T-helper 2 cell treated with Interferon-gamma antibody and Interleukin-4, amounts not matched to agents 5 μg/mL and 100 μg/mL, for 36 hours (primary cell): ENCODE measurements at places on chromosomes 7 and 10.

GRCh38 chr10:15141136-15142054 is 27.1 kb downstream of the NMT2 start:
- peak; percentile 68 for DNase-seq

DNA sequence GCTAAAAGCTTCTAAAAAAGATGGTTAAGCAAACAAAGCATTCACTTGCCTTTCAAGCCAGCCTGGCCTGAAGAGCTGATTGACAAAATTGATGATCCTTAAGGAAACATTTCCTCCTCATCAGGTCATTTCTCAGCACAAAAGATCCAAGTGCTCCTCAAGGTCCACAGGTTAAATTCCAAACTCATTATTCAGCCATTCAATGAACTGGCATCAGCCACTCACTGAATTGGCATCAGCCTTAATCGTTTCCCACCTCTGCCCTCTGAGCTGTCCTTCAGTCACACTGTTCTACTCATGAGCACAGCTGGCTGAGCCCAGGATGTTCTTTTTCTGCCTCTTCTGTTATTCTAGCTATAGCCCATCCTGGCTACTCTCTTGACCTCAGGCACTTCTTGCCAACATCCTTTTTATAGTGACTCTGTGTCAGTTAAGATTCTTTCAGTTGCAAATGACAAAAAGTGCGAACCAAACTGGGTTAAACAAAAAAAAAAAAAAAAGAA is 147.5 kb downstream of the RAB11FIP2 start:
- DNase-seq: no peak

GRCh38 chr7:38704041-38704547 is 72.9 kb upstream of the AMPH start:
- no peak for DNase-seq

DNA sequence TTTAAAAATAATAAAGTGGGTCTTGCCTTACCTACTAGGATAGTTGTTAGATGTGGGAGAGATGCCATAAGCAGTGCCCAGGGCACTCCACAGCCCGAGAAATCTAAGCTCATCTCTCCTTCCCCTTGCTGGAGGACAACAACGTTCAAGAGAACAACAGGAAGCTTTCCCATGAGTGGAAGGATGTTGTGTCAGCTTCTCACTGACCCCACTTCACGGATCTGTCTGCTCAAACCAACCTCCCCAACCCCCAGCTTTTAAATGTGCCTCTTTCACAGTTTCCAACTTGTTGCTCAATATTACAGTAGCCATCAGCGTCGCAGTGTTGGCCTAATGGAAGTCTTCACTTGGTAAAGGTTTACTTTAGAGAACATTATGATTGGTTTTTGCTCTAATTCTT is 72.1 kb downstream of the PTPRE start:
- no peak for DNase-seq

GRCh38 chr7:104415700-104416099 is 87.3 kb downstream of the LHFPL3 start:
- DNase-seq: no peak

DNA sequence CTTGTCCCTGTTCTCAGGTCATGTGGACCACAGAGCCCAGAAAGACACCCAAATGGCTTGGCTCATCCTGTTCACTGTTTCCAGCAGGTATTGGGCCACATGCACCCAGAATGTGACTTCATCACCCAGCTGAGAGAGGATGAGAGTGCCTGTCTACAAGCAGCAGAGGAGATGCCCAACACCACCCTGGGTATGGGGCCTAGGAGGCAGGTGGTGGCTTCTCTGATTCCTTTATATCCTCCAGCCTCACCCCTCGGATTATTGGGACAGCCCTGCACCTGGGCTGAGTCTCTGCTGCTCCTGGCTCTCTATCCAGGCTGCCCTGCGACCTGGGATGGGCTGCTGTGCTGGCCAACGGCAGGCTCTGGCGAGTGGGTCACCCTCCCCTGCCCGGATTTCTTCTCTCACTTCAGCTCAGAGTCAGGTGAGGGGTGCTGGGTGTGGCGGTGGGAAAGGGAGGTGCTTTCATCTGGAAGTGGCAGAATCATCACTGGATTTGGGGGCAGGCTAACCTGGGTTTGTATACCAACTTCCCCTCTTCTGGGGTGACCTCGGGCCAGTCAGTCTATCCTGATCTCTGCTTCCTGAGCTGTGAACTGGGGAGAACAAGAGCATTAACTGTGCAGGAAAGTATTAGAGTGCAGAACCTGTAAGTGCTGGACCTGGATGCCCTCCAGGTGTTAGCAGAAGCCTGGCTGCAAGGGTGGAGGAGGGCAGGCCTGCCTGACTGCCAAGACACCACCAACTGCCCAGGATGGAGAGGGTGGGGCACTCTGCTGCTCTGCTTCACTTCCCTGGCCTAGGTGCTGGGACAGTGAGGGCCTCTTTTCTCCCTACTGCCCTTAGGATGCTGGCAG is 5.2 kb downstream of the GHRHR start:
- DNase-seq: no peak

GRCh38 chr7:102063690-102064180 is 222.9 kb upstream of the SH2B2 start:
- no peak for DNase-seq

DNA sequence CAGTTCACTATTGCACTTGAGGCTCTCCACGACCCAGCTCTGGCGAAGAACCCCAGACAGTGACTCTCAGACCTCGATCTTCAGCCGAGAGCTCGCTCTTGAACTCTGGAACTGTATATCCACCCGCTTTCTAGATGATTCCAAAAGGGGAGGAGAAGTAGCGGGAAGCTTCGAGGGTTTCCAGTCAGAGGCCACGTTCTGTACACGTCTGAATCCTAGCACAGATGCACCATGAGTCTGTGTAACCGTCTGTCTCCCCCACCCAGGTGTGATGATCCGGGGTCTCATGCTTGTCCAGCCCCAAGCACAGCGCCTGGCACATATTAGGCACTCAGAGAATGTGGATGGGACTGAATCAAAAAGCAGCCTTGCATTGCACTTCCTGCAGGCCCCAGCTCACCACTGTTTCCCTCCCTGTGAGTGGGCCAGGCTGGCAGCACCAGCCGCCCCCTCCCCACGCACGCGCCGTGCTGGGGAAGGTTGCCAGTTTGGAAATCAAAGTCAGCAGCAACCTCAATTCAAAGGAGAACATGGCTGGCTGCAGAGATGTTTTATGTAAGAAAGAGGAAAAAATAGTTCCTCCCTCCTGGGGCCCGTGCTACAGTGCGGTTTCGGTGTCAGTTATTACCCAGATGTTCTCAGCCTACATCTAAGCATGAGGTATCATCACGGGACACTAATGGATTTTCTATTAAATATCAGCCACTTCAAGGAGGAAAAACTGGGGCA is 5.7 kb downstream of the GRID2IP start:
- DNase-seq: no peak

GRCh38 chr7:158458096-158458495 is 129.5 kb downstream of the PTPRN2 start:
- DNase-seq: no peak

DNA sequence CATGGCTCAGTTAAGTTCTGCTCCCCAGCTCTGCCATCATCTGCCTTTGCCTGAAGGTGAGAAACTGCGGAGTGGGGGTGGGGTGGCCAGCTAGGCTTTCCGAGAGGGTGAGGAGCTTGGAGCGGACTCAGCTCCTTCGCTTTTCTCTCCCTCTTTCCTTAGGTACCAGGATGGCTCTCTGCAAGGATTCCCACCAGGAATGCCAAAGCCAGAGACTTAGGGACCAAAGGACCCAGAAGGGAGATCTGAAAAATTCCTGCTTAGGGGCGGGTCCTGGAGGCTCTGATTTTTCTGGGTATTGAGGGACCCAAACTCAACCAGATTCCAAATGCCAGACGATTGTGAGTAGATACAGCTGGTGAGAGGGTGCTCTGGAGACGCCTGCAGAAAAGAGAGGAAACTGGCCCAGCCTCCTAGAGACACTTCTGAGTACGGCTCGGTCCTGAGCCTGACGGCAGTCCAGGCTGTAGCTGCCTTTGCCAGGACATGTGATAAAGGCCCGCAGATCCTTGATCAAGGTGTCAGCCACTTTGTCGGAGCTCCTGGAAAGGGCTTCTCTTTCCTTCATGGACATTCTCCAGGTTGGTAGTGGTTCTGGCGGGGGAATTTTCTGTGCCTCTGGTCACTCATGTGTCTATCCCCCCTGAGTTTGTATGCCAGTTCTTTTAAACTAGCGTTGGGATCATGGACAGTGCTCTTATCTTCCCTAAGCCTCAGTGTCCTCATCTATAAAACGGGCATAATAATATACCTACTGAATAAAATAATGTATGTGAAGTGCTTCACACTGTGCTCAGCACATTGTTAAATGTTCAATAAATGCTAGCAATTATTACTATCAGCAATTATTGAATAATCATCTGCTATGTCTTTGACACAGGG is 42.5 kb upstream of the BTRC start:
- DNase-seq: no peak

GRCh38 chr10:17523917-17524316 is 69.5 kb upstream of the ST8SIA6 start:
- no peak for DNase-seq

GRCh38 chr7:23096518-23097290 is 8.9 kb upstream of the KLHL7 start:
- no peak for DNase-seq

DNA sequence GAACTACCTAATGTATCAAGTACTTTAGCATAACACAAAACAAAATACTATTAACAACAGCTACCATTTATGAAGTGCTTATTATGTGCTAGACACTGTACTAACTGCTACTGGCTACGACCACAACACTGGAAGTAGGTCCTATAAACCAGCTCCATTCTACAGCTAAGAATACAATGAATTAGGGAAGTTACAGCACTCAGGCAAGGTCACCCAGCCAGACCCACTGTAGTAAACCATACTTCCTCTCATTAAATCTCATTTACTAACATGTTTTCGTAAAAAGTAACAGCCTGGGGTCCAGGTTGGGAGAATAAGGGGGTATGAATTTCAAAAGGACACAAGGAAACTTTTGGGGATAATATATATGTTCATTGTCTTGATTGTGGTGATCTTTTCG is 25.4 kb downstream of the NAPEPLD start:
- DNase-seq: no peak

- no peak for DNase-seq
Observed at GRCh38 chr10:9253121-9253520, 1198.6 kb downstream of the GATA3 start.

- DNase-seq: no peak
Observed at GRCh38 chr7:151058781-151059366, 515 bp upstream of the SLC4A2 start.
